ENCODE measurements at places on chromosomes 13 and 19. TPM values are rescaled to one million over a fixed set of nuclear protein-coding genes. Genes with fewer than 3 reads are reported as not detected.

DNA sequence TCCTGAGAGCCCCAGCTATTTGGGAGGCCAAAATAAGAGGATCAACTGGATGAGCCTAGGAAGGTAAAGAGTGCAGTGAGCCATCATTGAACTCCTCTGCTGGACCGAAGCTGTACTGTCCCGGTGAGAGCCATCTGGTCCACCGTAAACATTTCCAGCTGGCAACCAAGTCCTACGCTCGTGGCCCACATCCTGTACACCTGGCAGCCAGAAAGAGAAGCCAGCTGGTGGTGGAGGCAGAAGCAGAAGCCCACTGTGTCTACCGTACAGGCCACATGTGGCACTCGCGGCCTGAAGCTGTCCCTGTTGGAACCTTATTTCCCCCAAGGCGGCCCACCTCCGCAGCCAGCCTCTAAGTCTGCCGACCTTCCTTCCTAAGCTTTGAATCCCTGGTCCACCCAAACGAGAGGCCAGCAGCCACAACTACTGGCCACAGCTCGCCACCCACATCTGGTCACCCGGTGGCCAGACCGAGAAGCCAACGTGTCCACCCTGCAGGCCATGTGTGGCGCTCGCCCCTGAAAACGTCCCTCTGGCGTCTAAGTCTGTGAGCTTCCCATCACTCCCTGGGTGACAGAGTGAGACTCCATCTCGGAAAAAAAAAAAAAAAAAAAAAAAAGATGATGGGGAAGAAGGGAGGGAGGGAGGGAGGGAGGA, 14.2 kb upstream of the ZNF91 start:
- no peaks in the 10 kb centered on the region for H3K27me3 ChIP-seq
- H3K4me1 ChIP-seq = no peaks in the 10 kb centered on the region
- H3K36me3 ChIP-seq = no peaks in the 10 kb centered on the region

DNA sequence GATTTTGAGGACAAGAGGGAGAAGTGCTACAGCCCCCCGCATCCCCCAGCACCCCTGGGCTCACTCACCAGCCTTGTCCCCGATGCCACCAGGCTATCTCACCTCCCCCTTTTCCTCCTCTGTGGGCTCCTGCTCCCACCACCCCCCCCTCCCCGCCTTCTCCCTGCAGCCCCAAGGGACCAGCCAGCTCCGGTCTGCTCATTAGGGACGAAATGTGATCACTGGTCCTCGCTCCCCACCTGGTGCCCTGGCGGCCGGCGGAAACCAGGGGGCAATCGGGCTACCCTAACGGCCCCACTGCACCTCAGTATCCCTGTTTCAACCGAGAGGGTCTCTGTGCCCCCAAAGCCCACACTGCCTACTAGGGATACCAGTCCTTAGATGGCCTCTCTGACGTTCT, 2.7 kb downstream of the GPR4 start:
- H3K4me1 ChIP-seq = peaks cover 23% of the 10 kb centered on the region
- H3K27ac ChIP-seq = no peak overlapping the region
- no peak overlapping the region for H3K4me3 ChIP-seq
- H3K36me3 ChIP-seq = no peaks in the 10 kb centered on the region
- no peak for DNase-seq

The ZSCAN22 gene
- 0.81 TPM for total RNA-seq

The LMO7 gene
- total RNA-seq = 35.2 TPM

- H3K36me3 ChIP-seq = no peaks in the 10 kb centered on the region
- no peak overlapping the region for H3K4me3 ChIP-seq
- no peak for DNase-seq
- H3K27ac ChIP-seq = no peak overlapping the region
- H3K27me3 ChIP-seq = no peaks in the 10 kb centered on the region
Observed at GRCh38 chr13:100508455-100508854, 80.1 kb downstream of the GGACT start.

The CYP4F12 gene
- 1.0 TPM for total RNA-seq

The ZNF699 gene
- total RNA-seq = 13.4 TPM

DNA sequence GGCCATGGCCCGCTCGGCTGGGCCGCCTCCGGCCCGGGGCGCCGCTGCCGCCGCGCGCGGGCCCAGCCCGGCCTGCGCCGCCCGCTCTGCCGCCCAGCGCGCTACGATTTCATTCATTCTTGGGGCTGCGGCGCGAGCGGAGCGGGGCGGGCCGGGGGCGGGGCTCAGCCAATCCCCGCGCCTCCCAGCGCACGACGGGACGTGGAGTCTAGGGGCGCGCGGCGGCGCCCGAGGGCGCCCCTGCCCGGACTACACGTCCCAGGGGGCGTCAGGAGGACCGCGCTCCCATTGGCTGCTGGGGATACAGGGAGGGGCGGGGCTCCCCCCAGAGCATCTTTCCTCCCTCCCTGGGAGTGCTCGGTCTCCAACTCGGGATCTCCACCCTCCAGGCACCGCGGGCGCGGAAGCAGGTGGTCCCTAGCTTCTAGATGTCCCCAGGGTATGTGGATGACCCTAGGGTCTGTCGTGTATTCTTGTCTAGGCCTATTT, 5.6 kb upstream of the DPF1 start:
- no peak overlapping the region for H3K27ac ChIP-seq
- H3K27me3 ChIP-seq = peaks cover 59% of the 10 kb centered on the region
- no peak overlapping the region for H3K4me3 ChIP-seq
- peak; percentile 42 for DNase-seq
- H3K36me3 ChIP-seq = no peaks in the 10 kb centered on the region

DNA sequence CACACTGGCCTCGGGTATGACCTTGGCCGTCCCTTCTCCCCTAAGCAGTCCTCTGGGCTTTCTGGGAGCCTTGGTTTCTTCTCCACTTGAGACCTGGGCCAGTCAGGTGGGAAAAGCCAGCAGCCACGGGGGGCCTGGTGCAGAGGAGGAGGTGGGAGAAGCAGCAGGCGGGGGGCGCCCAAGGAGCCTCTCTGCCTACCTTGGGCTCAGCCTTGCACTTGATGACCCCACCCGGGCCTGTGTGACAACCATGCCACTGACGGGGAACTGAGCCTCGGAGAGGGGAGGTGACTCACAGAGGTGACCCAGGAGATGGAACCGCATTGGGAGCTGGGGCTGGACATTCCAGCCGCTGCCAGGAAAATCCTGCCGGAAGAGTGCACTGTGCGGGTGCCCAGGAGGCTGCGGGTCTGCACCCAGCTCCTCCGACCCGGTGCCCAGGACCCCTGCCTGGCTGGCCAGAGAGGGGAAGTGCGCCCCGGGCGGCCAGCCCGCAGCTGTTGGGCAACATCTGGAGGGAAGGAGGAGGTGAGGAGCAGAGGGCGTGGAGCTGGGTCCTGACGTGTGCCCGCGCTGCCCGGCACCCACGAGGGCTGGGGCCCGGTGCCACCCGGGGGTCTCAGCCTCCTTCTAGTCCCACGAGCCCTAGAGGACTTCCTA, 23.4 kb upstream of the SLC7A10 start:
- no peaks in the 10 kb centered on the region for H3K36me3 ChIP-seq
- no peak for DNase-seq
- H3K27me3 ChIP-seq = no peaks in the 10 kb centered on the region
- H3K4me1 ChIP-seq = peaks cover 6% of the 10 kb centered on the region

The EMC10 gene
- total RNA-seq = 80.0 TPM

- H3K36me3 ChIP-seq = peaks cover 19% of the 10 kb centered on the region
- H3K4me1 ChIP-seq = no peaks in the 10 kb centered on the region
- no peak overlapping the region for H3K4me3 ChIP-seq
- H3K27ac ChIP-seq = no peak overlapping the region
- no peak for DNase-seq
Observed at GRCh38 chr13:113537909-113538688, 46.5 kb upstream of the TFDP1 start.

The AP1M1 gene
- total RNA-seq = 58.3 TPM

The ZNF490 gene
- 7.1 TPM for total RNA-seq

DNA sequence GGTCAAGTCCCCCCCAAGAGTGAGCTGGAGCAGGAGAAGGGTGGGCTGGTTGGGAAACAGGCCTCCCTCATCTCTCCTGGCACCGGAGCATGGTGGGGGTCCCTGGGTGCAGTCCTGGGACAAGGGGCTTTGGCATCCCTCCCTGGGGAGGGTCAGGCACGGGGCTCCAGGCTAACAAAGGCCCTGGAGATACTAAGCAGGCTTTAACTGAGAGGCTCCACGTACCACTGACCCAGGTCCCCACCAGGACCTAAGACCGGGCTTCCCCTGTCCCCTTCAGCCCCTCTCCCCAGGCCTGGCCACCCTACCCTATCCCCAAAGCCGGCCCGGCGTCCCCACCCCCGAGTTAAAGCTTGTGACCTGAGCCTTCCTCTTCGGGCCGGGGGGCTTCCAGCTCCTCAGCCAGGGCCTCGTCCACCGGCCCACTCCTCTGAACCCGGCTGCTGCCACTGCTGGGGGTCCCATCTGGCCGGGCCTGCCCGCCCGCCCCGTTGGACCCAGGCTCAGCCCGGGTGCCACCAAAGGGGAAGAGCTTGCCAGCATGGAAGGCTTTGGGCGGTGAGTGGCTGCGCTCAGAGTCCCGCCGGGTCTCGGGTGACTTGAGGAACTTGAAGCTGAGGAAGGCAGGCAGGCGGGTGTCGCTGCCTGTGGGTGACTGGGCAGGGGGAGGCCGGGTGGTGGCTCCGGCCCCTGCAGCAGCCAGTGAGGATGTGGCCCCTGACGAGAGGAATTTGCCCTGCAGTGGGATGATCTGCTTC, 10.1 kb downstream of the ANO8 start:
- no peak for DNase-seq
- H3K27me3 ChIP-seq = no peaks in the 10 kb centered on the region
- H3K4me3 ChIP-seq = no peak overlapping the region
- no peak overlapping the region for H3K27ac ChIP-seq

- H3K4me3 ChIP-seq = no peak overlapping the region
- no peak overlapping the region for H3K27ac ChIP-seq
- H3K36me3 ChIP-seq = no peaks in the 10 kb centered on the region
- peaks cover 9% of the 10 kb centered on the region for H3K4me1 ChIP-seq
- peaks cover 29% of the 10 kb centered on the region for H3K27me3 ChIP-seq
Observed at GRCh38 chr19:53989600-53990533, 1.6 kb upstream of the CACNG6 start.

DNA sequence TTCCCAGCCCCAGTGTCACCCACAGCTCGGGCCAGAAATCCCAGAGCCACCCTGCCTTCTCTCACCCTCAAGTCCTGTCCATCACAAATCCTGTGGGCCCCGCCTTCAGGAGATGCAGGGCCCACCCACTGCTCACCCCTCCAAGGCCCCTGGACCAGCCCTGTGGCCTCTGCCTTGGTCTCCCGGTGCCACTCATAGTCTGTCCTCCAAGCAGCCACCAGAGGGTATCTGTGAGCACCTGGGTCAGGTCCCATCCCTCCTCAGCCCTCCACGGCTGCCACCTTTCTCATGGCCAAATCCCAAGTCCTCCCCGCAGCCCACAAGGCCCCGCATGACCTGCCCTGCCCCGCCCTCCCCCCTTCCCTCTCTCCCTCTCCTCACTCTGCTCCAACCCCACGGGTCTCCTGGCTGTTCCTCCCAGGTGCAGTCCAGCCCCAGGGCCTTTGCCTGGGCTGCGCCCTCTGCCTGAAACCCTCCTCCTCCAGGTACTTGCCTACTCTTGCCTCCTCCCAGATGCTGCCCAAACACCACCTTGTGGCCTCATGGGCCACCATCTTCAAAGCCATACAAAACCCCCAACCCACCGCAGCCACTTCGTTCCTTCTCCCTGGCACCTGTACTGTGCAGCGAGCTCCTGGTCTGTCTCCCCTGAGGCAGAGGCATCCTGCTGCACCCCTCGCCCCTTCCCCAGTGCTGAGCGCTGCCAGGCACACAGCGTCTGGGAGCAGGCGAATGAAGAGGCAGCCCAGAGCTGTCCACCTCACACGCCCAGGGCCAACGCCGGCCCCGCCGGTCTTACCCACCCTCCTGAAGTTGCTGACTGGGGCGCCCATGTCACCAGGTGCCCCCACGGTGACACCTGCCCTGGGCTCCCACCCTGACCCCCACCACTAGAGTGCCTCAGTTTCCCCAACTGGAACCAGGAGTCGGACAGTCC, 13.2 kb upstream of the UQCR11 start:
- peaks cover 48% of the 10 kb centered on the region for H3K36me3 ChIP-seq
- no peak overlapping the region for H3K4me3 ChIP-seq
- no peak for DNase-seq
- peaks cover 13% of the 10 kb centered on the region for H3K4me1 ChIP-seq

The HIPK4 gene
- total RNA-seq = 0.11 TPM

The ZIC2 gene
- not detected for total RNA-seq

- peak overlapping the region; percentile 46 for H3K27ac ChIP-seq
- no peak for DNase-seq
- H3K27me3 ChIP-seq = no peaks in the 10 kb centered on the region
- H3K36me3 ChIP-seq = no peaks in the 10 kb centered on the region
- H3K4me1 ChIP-seq = peaks cover 31% of the 10 kb centered on the region
Observed at GRCh38 chr19:19137556-19138108, 646 bp downstream of the TMEM161A start.

GRCh38 chr19:32708457-32708856, 11.1 kb upstream of the TDRD12 start:
- peaks cover 21% of the 10 kb centered on the region for H3K36me3 ChIP-seq
- H3K27ac ChIP-seq = no peak overlapping the region
- H3K27me3 ChIP-seq = no peaks in the 10 kb centered on the region

GRCh38 chr13:48477191-48477855, 55.6 kb downstream of the RCBTB2 start:
- H3K27me3 ChIP-seq = no peaks in the 10 kb centered on the region
- H3K4me3 ChIP-seq = no peak overlapping the region
- no peak for DNase-seq
- no peak overlapping the region for H3K27ac ChIP-seq
- H3K4me1 ChIP-seq = no peaks in the 10 kb centered on the region

- no peak for DNase-seq
- peak overlapping the region; percentile 25 for H3K4me3 ChIP-seq
- no peaks in the 10 kb centered on the region for H3K36me3 ChIP-seq
Observed at GRCh38 chr13:50222569-50223332, 207.5 kb downstream of the KCNRG start.

DNA sequence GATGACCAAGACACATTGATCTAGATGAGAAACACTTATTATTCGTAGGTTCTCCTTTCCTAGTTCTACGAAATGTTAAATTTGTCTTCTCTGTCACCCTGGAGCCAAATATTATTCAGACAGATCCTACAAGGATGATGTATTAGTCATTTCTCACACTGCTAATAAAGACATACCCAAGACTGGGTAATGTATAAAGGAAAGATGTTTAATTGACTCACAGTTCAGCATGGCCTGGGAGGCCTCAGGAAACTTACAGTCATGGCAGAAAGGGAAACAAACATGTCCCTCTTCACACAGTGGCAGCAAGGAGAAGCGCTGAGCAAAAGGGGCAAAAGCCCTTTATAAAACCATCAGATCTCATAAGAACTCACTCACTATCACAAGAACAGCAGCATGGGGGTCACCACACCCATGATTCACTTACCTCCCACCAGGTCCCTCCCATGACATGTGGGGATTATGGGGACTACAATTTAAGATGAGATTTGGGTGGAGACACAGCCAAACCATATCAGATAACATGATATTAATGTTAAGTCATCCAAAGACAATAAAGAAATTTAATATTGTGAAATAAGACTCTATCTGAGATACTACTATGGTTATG, 1248.8 kb upstream of the SLC10A2 start:
- no peaks in the 10 kb centered on the region for H3K27me3 ChIP-seq
- H3K4me3 ChIP-seq = no peak overlapping the region
- no peaks in the 10 kb centered on the region for H3K36me3 ChIP-seq
- no peak for DNase-seq

The CYP4F8 gene
- not detected for total RNA-seq
